ENCODE measurements at places on chromosomes 4 and X. TPM values are rescaled to one million over a fixed set of nuclear protein-coding genes. Genes with fewer than 3 reads are reported as not detected.

ARMCX4 gene
- 3.7 TPM for total RNA-seq

SLC2A9 gene
- 2.6 TPM for total RNA-seq

CLDN2 gene
- total RNA-seq: not detected

MAP7D2 gene
- total RNA-seq: not detected

RNF175 gene
- not detected for total RNA-seq

ADH7 gene
- not detected for total RNA-seq

MSANTD1 gene
- 0.56 TPM for total RNA-seq

SH2D1A gene
- total RNA-seq: not detected

GABRQ gene
- total RNA-seq: not detected

SPANXA2 gene
- not detected for total RNA-seq

SSX2B gene
- total RNA-seq: not detected

HS6ST2 gene
- total RNA-seq: 0.13 TPM

ERCC6L gene
- total RNA-seq: 3.8 TPM

L1CAM gene
- 0.13 TPM for total RNA-seq

DCUN1D4 gene
- 41.0 TPM for total RNA-seq

TMPRSS11B gene
- not detected for total RNA-seq

ARL9 gene
- 0.13 TPM for total RNA-seq

WWC2 gene
- total RNA-seq: 20.6 TPM

CHST7 gene
- total RNA-seq: 58.1 TPM

HHIP gene
- total RNA-seq: 6.2 TPM

NDUFC1 gene
- total RNA-seq: 66.5 TPM

CPLX1 gene
- not detected for total RNA-seq

TMPRSS11F gene
- total RNA-seq: not detected

ALG13 gene
- total RNA-seq: 46.7 TPM

CSAG3 gene
- not detected for total RNA-seq

IBSP gene
- total RNA-seq: not detected

FDCSP gene
- not detected for total RNA-seq
